Lower lobe of right lung (tissue), 2 donors: ENCODE measurements at places on chromosomes 1 and 21. TPM values are rescaled to one million over a fixed set of nuclear protein-coding genes. Genes with fewer than 3 reads are reported as not detected.

Gene PGLYRP4
- total RNA-seq, result 0.30 TPM

Gene TRIM46
- 0.35 TPM for total RNA-seq

Gene MAGOH
- 34.4 TPM for total RNA-seq

Gene CAMSAP2
- 30.7 TPM for total RNA-seq

Gene C8A
- not detected for total RNA-seq

Gene FCAMR
- not detected for total RNA-seq

Gene PCAT6
- total RNA-seq, result 0.71 TPM

Gene ADCY10
- total RNA-seq, result 0.09 TPM

Gene POTED
- not detected for total RNA-seq

Gene OR14A16
- total RNA-seq, result not detected

Gene BGLAP
- total RNA-seq, result 4.8 TPM

Gene AGT
- total RNA-seq, result 0.86 TPM

Gene LAPTM5
- 544 TPM for total RNA-seq

Gene STUM
- total RNA-seq, result 0.83 TPM

Gene BEND5
- total RNA-seq, result 4.3 TPM

Gene APCS
- total RNA-seq, result not detected

Gene TLCD4
- 11.3 TPM for total RNA-seq

Gene TEX35
- total RNA-seq, result not detected

Gene C1orf21
- total RNA-seq, result 70.8 TPM

Gene EDN2
- total RNA-seq, result 2.1 TPM

Gene FMO3
- total RNA-seq, result 13.4 TPM

Gene GOLT1A
- total RNA-seq, result 11.9 TPM

Gene GNAT2
- total RNA-seq, result not detected

Gene LCE1F
- total RNA-seq, result not detected
